ENCODE measurements at places on chromosomes 11 and 22. TPM values are rescaled to one million over a fixed set of nuclear protein-coding genes. Genes with fewer than 3 reads are reported as not detected.

The XKR3 gene
- not detected for total RNA-seq

The PAMR1 gene
- total RNA-seq, result under 0.01 TPM

The MS4A6E gene
- not detected for total RNA-seq

GRCh38 chr11:81658722-81659121, 1074.9 kb downstream of the FAM181B start:
- peak; percentile 6 for DNase-seq

DNA sequence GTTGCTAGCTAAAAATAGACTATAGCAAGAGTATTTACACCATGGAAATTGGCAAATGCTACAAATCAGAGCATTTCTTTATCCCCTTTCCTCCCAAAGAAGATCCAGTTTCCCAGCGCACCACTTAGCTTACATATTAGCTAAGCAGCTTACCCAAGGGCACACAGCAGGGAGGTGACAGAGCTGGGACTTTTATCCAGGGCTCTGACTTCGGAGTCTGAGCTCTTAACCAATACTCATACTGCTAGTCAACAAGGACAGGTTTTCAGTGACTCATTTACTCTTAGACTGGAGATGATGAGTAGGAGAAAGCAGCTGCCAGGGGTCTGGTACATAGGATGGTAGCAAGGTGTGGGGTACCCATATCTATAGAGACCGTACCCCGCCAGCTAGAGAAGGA, 38.4 kb downstream of the NAV2 start:
- no peak for DNase-seq
